ENCODE measurements at places on chromosomes 1 and 21.

DNA sequence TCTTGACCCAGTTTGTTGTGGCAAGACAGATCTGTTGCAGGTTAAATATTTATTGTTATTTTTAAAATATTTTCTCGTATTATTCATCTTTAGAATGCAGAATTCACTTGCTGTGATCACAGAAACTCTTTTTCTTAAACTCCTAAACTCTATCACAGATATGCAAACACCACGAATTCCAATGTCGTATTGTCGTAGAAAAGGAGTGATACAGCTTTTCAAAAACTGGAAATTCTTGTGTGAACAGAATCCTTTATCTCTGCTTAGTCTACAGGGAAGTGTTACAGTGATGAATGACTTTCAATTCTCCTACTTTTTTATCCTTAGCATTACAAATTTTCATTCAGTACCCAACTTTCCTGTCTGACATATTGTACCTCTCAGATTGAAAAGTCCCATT lies 1329.5 kb upstream of the B3GALT2 start:
- DNase-seq: no peak

GRCh38 chr21:37565530-37566223 lies 199.1 kb downstream of the DYRK1A start:
- no peak for DNase-seq

- no peak for DNase-seq
Measured at GRCh38 chr1:105591681-105592080, 1464.8 kb upstream of the PRMT6 start.

DNA sequence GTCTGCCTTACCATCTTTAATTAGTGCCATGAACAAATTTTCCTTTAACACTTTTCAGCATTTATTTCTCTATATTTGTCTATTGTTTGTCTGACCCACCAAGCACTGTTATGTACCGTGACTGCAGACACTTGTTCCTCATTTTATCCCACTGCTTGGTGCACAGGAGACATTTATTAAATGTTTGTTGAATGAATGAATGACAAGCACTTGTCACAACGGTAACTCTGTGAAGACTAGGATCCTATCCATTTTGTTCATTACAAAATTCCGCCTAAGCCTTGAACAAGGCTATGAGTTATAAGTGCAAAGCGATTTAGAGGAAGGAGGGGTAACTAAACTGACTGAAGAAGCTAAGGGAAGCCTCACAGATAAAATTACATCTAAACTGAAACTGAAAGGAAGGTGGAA lies 379 bp upstream of the STRIP1 start:
- DNase-seq: no peak

DNA sequence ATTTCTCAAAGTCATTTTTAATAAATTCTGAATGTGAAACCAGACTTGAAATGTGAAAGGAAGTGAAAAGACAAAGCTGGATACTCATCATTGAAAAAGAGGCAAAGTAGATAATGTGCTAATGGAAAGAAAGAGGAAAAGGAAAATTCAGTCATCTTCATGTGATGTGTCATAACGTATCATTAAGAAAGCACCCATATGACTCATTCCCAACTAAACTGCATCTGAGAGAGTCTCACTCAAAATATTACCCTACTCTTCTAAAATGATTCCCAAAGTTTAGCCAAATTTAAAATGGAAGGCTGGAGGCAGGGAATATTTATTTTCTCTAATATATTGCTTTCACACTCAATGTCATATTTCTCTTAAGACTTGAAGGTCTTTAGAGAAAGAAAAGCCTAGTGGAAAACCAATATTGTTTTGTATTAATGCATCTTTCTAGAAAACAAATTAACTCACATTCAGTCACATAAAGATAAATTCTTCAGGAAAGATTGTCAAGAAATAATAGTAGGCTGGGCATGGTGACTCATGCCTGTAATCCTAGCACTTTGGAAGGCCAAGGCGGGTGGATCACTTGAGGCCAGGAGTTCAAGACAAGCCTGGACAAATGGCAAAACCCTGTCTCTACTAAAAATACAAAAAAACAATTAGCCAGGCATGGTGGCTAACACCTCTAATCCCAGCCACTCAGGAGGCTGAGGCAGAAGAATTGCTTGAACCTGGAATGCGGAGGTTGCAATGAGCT lies 129.9 kb downstream of the SLC30A10 start:
- no peak for DNase-seq

DNA sequence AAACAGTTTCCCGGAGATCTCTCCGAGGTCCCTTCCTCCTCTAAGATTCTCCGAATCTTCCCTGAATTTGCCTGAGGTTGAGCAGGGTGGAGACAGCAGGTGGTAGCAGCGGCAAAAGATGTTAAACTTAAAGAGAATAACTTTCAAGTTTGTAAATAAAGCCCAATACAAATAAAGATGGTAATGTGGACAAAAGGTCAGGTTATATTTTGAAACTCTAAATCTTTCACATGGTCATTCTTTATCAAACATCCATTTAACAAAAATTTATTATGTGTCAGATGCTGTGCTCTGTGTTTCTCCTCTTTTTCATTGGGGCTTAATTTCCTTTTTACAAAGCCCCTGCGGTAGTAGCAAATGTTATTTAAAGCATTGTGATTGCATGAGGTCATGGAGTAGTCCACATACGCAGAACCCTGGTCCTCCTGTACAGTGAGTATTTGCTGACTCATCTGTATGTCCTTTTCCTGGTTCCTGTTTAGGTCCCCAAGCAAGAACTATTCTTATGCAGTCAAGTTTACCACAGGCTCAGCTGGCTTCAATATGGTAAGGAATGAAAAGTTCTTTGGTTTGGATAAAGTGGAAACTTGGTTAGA lies 119.2 kb downstream of the ITSN1 start:
- no peak for DNase-seq

- no peak for DNase-seq
Measured at GRCh38 chr1:232524056-232524455, 105.9 kb downstream of the SIPA1L2 start.

DNA sequence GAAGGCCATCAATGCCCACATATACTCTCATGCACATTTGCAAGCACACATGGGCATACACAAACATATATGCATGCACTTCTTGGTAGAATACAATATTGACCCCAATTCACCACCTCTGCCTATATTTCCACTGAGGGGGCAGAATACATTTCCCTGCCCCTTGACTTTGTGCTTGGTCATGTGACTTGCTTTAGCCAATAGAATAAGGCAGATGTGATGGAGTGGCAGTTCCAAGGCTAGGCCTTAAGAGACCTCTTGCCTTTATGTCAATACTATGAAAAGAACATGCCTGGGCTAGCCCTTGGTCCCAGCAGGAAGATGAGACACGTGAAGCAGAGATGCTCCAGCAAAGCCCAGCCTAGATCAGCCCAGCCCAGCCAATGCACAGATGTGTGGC lies 66.0 kb upstream of the GRIK3 start:
- DNase-seq: no peak

DNA sequence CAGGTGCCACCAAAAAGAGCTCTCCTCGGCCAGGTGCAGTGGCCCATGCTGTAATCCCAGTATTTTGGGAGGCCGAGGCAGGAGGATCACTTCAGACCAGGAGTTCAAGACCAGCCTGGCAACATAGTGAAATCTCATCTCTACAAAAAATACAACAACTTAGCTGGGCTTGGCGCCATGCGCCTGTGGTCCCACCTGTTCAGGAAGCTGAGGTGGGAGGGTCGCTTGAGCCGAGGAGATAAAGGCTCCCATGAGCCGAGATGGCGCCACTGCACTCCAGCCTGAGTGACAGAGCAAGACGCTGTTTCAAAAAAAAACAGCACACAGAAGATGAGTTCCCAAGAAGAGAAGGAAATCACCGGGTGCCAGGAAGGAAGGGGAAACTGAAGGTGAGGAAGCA lies 67.0 kb downstream of the CHD5 start:
- no peak for DNase-seq

- DNase-seq: no peak
Measured at GRCh38 chr1:86687595-86687994, 16.8 kb upstream of the SH3GLB1 start.

All from stimulated activated CD8-positive, alpha-beta memory T cell treated with anti-CD3 and anti-CD28 coated beads, Interleukin-15, amount 100 ng/mL, for 1 hour (primary cell).